ENCODE measurements at places on chromosomes 3 and 15.
A peak's percentile ranks its signal among the peaks of the same experiment; 100 is the strongest.

GRCh38 chr3:187265461-187265955, 26.0 kb downstream of the MASP1 start:
- DNase-seq = peak; percentile 45

DNA sequence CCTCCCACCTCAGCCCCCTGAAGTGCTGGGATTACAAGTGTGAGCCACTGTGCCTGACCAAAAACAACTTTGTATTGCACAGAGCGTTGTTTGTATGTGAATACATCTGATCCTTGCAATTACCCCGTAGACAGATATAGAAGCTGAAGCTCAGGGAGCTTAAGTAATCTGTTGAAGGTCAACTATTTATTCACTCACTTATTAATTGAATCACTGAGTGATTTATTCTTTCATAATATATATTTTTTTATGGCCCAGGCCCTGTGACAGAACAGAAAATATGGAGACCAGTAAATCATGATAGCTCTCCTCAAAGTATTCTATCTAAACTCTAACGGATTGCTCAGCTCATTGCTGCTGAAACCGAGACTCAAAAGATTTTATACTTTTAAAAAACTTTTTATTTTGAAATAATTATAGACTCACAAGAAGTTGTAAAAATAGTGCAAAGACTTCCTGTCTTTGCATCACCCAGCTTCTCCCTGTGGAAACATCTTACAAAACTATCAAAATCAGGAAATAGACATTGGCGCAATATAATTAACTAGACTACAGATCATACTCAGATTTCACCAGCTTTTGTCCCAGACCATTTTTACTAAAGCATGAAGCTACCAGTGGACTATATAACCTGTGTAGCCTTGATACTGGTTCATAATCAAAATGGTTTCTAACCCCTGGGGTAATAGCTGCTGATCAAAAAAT, 466.1 kb downstream of the PDCD6IP start:
- DNase-seq = no peak

DNA sequence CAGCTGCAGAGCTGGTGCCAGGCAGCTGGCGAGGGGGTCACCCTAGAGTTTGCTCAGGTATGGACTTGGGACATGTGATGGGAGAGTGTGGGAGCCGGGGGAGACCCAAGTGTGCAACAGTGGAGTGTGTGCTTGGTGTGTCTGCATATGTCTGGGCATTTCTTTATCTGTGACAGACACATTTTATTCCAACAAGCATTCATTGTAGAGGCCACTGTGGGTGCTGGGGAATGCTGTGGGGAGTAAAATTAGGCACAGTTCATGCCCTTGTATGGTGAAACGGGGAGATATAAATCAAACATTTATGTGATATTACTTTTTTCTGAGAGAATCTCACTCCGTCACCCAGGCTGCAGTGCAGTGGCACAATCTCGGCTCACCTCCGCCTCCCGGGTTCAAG, 4.2 kb downstream of the ACY1 start:
- no peak for DNase-seq

DNA sequence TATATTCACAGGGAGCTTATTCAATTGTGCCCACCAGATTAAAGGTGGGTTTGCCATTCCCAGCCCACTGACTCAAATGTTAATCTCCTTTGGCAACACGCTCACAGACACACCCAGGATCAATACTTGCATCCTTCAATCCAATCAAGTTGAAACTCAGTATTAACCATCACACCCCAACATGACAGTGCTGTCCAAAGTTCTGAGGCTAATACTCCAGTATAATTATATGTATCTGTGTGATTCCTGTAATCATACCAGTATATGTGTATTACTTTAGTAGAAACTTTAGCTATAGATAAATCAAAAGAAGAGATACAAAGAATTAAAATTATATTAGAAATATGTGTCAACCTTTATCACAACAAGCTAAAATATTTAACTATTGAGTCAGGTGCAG, 1166.0 kb downstream of the ZPLD1 start:
- DNase-seq = no peak

- peak; percentile 72 for DNase-seq
Observed at GRCh38 chr15:25682340-25682739, 180.8 kb downstream of the ATP10A start.

GRCh38 chr15:67776600-67776999, 48.7 kb upstream of the SKOR1 start:
- DNase-seq = no peak

- DNase-seq = no peak
Observed at GRCh38 chr3:98172621-98173020, 6.1 kb downstream of the OR5H15 start.

- DNase-seq = no peak
Observed at GRCh38 chr3:15973940-15974339, 176.2 kb upstream of the ANKRD28 start.

- DNase-seq = peak; percentile 78
Observed at GRCh38 chr3:46935168-46935858, 41.2 kb downstream of the CCDC12 start.

DNA sequence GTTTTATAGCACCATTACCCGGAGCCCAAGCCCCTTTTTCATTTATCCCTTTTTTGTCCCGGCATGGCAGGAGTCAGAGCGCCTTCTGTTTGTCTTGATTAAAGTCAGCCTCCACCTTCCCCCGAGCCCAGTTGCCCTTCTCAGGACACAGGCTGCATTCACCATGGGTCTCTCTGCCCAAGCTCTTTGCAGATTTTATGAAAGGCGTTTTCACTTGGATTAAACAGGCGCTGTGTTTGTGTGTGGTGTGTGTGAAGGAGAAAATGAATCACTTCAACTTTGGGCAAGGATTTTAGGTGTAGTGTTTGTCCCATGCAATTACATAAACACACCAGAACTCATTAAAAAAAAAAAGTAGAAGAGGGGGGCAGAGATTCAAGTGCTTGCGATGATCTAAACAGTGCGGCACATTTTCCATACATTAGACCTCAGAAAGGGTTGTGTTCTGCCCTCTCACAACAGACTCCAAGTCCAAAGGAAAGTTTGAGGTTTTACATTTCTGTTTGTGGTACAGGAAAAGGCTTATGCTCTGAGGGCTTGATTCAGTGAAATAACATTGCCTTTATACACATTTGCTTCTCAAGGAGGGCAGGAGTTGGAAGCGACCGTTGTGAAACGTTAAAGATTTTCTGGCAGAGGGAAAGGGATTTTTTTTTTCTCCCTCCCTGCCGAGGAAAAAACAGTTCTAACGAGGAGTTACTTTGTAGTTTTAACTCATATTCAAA, 14.5 kb upstream of the IL16 start:
- no peak for DNase-seq

DNA sequence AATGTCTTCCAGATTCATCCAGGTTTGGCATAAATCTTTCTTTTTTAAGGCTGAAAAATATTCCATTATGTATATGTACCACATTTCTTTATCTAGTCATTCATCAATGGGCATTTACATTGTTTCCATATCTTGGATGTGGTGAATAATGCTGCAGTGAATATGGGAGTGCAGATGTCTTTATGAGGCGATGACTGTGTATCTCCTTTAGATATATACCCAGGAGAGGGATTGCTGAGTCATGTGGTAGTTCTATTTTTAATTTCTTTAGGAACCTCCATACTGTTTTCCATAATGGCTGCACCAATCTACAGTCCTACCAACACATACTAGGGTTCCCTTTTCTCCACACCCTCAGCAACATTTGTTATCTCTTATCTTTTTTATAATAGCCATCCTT, 96.3 kb downstream of the LRRC28 start:
- no peak for DNase-seq

GRCh38 chr3:191070201-191070600, 128.8 kb upstream of the OSTN start:
- DNase-seq = no peak

GRCh38 chr3:112649478-112649735, 8.5 kb upstream of the CCDC80 start:
- no peak for DNase-seq

DNA sequence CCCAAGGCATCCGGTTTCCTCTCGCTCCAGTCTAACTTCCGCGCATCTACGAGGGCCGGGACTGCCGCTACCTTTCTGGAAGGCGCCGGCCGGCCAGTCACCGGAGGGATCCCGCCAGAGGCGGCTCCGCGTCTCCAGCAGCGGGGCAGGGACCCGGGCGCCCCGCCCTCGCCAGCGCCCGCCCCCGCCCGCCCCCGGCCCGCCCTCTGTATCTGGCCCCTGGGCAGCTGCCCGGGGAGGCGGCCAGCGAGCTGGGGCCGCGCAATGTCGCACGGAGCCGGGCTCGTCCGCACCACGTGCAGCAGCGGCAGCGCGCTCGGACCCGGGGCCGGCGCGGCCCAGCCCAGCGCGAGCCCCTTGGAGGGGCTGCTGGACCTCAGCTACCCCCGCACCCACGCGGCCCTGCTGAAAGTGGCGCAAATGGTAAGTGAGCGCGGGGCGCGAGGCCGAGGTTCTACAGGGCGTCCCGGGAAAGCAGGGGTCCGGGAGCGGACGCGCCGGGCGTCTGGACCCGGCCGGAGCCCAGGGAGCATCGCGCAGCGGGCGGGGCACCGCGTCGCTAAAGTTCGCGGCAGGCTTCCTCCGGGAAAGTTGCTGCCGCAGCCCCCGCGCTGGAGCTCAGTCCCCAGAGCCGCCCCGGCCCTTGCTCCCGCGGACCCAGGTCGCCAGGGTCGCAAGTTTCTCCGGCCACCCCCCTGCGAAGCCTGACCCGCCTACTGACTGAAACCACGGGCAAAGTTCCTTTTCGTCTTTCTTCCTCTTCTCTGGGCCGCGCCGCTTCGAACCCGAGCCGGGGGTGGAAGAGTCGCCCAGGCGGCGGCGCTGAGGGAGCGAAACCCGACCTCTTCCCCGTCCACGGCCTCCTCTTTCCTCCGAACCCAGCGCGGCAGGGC, at the start of gene CMTM7:
Gene CMTM7 (plus strand): TSS at position 211 of the 893 bp plus-strand sequence. CDS start 54 bp downstream, at position 265.
- peak; percentile 75 for DNase-seq

GRCh38 chr3:110774496-110775265, 296.9 kb upstream of the NECTIN3 start:
- DNase-seq = no peak

DNA sequence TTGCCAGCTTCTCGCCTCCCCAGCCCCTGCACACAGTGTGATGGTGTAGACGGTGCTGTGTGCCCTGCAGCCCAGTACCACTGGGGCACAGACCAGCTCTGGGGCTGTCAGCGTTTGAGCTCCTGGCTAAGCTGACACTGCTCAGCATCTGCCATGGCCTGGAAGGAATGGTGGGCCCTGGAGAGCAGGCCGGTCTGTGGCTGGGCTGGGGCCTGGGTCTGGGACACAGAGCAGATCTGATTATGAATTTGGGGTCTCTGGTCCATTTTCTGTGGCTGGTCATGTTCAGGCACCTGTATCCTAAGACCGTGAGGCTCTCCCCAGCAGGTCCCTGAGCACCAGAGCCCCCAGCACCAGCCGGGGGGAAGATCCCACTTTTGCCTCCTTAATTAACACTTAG, 34.7 kb downstream of the HCN4 start:
- DNase-seq = no peak

DNA sequence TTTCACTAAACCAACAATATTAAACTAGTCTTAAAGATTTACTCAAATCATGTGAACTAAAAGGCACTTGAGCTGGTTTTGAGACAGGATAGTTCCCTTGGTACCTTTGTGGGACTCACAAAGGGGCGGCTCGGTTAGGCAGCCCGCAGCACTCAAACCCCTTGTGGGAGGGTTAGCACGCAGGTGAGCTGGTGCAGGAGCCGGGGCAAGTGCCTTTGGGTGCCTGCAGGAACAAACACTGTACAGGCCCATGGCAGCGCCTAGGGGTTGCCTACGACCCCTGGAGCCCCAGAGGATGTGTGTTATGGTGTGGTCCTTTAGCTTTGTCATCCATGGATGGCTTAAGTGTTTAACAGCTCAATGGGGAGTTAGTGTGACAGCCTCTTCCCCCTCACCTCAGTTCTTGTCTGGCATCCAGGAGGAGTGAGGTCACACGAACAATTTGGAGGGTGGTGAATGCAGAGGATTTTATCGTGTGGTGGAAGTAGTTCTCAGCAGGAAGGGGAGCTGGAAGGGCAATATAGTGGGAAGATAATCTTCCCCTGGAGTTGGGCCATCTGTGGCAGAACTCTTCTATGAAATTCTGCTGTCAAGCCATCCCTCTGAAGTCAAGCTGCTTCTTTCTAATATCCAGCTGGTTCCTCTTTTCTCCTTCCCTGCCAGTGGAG, 470.9 kb downstream of the RBMS3 start:
- DNase-seq = peak; percentile 37

GRCh38 chr3:27758083-27758482, 36.0 kb upstream of the EOMES start:
- DNase-seq = no peak

All from heart left ventricle (tissue), 16 donors.